GM13977 (cell line): ENCODE measurements at places on chromosomes 2 and 18.

DNA sequence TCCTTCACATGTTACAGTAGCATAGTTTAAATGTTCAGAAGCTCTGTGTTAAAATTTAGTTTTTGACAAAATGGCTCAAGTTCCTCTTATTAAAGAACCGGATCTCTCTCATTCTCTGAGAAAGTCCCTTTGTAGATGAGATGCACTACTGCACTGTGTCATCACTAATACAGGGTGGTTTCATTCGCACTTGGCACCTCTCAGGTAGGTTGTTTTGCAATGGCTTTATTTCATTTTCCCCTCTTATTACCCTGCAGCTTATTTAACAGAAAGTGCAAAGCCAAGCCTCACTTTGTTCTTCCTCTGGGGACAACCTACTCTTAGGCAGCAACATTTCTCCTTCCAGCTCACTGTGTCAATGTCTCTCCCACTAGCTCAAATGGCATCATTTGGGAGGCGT is 185.1 kb downstream of the DLGAP1 start:
- DNase-seq = no peak

- DNase-seq = peak; percentile 30
Observed at GRCh38 chr2:128797937-128798336, 479.3 kb upstream of the HS6ST1 start.

DNA sequence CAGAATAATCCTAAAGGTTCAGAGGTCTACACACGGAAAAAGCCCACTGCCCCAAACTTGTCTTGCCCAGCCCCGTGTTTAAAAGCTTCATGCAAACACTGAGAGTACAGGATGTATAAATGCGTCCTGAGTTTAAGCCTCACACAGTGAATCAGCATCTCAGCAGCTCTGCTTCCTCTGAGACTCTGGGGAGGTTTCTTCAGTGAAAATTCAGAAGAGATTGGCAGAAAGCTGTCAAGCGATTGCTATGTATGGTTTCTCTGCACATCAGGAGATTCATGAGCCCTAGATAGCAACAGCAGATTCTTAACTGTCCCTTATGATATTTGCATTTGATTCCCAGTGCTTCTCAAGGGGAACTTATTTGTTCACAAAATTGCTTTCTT is 27.1 kb downstream of the CRACDL start:
- no peak for DNase-seq

DNA sequence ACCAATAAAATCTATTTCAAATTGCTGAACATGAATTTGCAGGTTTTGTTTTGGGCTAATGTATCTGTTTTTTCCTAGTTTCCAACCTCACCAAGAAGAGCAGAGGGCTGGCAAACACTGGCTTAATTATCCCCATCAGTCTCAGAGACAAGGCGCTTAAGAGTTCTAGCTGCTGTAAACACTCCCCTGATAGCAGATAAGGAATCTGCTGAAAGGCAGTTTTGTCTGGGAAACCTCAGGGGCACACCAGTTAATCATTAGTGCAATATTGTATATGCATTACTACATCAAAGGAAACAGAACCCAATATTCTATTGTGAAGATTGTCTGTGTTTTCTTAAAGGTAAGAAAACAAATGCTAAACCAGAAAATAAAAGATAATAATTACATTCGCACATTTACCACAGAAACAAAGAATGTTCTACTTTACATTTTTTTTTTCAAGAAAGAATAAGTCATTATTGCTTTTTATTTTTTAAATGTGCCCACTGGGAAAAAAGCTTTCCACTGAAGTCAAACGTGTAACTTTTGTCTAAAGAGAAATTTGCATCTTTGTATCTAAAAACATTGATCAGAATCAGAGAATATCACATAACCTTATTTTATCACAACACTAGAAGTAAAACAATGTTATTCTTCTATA is 179.1 kb downstream of the ERBB4 start:
- no peak for DNase-seq

DNA sequence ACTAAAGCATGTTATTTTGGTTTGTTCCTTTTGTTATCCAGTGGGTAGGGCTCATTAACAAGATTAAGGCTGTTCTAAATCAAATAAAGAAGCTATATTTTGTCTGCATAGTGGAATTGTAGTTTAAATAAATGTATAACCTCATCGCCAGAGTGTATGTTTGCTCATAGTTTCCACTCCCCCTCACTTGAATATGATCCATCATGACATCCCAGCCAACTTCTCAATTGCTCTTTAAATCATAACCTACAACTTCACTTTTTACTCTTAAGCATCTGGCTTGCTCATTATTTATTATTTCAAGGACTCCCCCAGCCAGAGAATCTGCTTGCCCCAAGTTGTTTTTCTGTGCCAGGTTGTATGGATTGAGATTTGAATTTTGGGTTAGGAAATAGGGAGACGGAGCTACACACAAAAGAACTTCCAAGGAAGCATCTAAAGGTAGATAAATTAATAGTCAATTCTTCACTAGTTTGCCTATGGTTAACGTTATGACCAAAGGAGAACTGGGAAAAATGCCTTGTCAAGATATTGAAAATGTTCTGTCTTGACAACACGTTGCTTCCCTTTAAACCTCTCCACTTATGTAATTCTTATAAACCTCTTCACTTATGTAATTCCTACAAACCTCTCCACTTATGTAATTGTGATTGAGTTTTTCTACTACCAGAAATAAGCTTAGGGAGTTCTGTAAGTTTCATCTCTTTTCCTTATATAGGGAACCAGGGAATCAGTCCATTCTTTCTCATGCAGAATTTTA is 55.4 kb upstream of the UPP2 start:
- no peak for DNase-seq

DNA sequence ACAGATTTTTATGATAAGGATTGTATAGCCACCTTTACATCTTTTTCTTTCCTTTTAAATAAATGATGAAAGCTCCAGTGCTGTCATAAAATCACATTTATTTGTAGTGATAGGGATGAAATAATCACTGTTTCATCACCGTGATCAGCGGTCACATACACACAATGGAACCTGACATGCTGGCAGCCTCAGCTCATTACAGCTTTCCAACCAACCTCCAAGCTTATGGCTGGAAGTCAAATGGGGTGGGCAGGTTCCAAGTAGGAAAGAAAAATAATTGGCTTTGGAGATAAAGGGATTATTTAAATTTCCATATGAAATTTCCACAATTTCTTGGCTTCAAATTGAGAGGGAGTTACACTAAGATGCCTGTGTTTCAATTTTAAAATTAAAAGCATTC is 251.3 kb downstream of the PLCL1 start:
- no peak for DNase-seq

DNA sequence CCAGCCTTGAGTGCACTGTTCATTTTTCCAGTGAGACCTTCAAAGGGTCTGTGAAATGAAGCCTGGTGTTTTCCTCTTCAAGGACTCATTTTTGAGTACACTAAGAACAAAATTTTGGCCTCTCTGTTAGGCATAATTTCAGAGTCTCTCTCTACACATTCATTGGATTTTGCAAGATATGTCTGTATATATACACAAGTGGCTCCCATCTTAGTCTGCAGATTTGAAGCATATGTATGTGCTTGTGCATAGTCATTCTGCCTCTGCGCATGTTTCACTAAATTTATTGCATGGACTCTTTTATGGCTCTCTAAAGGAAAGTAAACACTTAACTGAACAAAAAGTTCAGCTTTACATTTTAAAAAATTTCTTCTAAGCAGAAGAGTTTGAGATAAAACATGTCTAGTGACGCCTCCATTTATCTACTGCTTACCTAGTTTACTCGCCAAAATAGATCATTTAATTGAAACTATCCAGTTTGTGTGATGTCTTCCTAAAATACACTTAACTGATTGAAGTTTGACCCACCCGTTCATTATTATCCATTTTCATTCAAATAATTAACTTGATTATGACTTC is 145.9 kb downstream of the FMNL2 start:
- DNase-seq = no peak

GRCh38 chr2:19786408-19787058 is 115.2 kb downstream of the TTC32 start:
- no peak for DNase-seq

DNA sequence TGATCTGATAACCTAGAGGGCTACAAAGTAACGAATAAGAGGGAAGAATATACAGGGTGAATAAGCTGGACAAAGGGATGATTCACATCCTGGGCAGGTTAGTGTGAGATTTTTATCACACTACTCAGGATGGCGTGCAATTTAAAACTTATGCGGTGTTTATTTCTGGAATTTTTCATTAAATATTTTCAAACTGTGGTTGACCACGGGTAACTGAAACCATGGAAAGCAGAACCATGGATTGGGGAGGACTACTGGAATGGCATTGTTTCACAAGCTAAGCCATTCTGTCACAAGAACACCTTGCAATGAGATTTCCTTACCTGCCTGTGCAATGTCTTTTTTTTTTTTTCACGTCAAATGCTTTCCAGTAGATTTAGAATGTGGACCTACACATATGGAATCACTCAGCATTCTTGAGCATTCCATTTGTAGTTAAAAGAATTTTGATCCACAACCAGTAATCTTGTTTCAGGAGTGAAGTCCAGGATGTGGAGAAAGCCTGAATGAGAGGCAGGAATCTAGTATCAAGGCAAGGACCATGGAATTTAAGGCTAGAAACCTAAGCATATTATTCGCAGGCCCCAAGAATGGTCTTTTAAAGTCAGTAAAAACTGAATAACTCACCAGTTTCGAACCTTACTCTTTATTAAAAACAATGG is 8.0 kb upstream of the CDK15 start:
- no peak for DNase-seq

GRCh38 chr18:35410561-35410960 is 33.4 kb upstream of the ZNF396 start:
- no peak for DNase-seq

GRCh38 chr2:38546585-38546984 is 56.1 kb downstream of the HNRNPLL start:
- no peak for DNase-seq

- DNase-seq = no peak
Observed at GRCh38 chr2:111029181-111029927, 91.4 kb upstream of the BCL2L11 start.

DNA sequence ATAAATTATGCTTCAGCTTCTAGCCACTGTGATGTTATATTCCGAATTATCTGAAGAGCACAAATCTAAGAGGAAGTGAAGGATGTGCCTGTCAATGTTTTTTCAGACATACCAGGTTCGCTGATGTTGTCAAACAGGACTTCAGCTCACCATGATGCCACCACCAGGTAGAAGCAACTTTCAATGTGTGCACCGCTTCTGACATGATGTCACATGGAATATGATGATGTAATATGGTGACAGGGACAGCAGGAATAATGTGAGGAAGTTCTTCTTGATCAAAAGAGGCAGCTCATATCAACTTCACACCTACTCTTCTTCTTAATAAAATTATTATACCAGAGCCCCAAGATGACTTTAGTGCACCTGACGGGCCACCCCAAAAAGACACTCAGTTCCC is 893.2 kb downstream of the BCL11A start:
- no peak for DNase-seq

DNA sequence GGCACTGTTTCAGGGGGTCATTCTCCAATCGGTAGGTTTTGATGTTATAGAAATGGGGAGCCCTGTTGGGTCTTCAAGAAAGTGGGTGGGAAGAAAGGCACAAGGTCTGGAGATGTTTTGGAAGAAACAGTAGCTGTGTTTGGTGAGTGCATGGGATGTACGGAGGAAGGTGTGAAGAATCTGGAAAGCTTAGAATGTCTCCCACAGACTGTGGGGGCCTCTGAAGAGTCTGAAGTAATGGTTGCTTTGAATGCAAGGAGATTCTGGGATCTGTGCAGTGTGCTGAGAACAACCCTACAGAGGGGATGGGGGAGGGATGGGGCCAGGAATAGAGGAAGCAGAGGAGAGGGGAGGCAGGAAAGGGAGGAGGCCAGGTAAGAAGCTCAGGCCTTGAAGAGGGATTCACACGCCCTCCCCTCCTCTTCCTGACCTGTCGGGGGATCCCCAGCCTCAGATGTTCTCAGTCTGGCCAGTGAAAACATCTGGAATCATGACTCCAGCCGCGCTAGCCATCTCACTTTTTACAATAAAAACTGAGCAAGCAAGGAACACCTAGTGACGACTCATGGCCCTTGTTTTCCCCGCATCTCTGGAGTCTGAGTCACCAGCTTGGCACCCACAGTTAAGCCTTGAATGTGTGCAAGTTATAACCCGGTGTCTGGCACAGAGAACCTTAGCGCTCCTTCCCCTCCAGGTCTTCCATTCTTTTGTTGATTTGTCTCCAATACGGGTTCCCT is 74.2 kb downstream of the SH3BP4 start:
- no peak for DNase-seq

DNA sequence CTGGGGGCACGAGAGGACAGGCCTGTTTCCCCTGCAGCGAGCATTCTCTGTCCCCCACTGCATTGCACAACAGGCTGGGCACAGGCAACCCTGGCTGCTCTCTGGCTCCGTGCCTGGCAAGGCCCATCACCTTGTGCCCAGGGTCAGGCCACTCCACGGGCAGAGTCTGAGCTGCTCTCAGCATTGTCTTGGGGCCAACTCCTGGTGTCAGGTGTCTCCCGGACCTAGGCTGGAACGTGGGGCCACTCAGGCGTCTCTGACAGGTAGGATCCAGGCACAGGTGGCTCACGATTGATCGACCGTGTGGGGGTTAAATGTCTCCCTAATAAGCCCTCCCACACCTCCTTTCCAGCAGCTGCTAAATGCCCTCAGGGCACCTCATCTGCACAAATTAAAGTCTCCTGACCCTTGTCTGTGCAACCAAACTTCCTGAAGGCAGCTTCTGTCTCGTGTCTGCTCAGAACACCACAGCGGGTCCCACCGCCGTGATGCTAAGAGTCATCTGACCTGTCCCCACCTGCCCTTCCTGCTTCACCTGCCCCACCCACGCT is 66.6 kb upstream of the GPC1 start:
- DNase-seq = no peak

DNA sequence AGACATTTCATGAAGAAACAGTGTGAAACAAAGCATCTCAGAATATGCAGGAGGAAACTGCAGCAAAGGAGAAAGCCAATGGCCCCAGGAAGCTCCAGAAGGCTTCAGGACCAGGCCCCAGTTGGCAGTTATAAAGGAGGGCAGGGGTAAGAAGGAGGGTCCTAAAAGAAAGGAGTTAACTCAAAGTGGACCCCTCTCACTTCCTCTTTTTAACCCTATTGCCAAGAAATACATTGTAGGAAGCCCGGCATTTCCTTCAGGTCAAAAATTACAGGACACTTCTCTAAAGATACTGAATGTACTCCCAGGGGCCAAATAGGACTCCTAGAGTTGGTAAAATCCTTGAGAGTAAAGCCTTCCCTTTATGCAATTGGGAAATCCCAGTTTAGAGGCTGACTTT is 77.1 kb upstream of the TGFA start:
- DNase-seq = no peak

GRCh38 chr2:162256591-162256991 is 13.3 kb upstream of the FAP start:
- DNase-seq = no peak
